ENCODE measurements at places on chromosomes 11 and 22. TPM values are rescaled to one million over a fixed set of nuclear protein-coding genes. Genes with fewer than 3 reads are reported as not detected.

DNA sequence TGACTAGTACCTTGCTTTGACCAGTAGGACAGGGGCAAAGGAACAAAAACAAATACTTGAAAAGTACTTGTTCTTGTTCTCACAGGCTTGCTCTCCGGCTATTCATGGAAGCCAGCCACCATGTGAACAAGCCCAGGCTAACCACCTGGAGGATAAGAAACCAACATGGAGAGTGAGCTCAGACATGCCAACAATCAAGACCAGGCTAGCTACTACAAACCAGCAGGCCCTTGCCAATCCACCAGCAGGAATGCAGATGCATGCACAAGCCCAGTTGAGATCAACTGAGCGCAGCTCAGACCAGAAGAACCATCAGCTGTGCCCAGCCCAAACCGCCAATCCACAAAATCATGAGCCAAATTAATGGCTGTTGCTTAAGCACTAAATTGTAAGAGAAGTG is 180.1 kb upstream of the ISX start:
- DNase-seq, result no peak

The VSIG2 gene
- not detected for total RNA-seq

The C11orf91 gene
- not detected for total RNA-seq

GRCh38 chr22:42884616-42885375 is 27.7 kb upstream of the ARFGAP3 start:
- no peak for DNase-seq

The PYGM gene
- total RNA-seq, result 8.4 TPM

- no peak for DNase-seq
These were observed 4.0 kb downstream of the JAM3 start for GRCh38 chr11:134072844-134073243.

DNA sequence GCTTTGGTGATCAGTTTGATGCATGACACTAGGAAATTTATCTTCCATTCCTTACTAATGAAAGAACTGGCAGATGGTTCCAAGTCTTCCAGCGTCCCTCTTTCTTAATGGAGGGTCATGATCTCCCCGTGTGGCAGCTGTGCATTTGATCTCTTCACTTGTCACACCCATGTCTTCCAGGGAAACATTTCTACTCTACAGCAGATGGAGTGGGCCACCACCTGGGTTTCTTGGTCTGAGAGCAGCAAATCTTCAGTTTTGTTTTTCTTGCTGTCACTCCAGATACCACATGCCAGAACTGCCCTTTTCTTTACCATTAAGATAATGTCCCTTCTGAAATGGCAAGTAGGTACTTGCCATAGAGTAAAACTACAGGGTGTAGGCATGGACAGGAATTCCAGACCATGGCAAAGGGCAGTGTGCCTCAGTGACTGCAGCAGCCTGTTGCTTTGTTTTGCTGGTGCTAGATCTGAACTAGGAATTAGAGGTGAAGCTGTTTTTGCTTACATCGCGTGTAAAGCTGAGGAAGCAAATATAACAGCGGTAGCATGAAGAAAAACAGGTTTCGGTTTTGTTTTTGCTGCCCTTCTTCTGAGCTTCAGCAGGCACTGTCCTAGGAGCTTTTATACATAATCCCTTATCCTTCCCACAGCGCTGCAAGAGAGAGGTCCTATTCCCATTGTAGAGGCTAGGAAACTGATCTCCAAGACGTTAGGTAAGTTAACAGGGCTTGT is 20.7 kb upstream of the C11orf96 start:
- DNase-seq, result no peak
